ENCODE measurements at places on chromosomes 5 and 9. TPM values are rescaled to one million over a fixed set of nuclear protein-coding genes. Genes with fewer than 3 reads are reported as not detected.

- no peak for DNase-seq
Observed at GRCh38 chr5:143152445-143152844, 251.0 kb downstream of the NR3C1 start.

DNA sequence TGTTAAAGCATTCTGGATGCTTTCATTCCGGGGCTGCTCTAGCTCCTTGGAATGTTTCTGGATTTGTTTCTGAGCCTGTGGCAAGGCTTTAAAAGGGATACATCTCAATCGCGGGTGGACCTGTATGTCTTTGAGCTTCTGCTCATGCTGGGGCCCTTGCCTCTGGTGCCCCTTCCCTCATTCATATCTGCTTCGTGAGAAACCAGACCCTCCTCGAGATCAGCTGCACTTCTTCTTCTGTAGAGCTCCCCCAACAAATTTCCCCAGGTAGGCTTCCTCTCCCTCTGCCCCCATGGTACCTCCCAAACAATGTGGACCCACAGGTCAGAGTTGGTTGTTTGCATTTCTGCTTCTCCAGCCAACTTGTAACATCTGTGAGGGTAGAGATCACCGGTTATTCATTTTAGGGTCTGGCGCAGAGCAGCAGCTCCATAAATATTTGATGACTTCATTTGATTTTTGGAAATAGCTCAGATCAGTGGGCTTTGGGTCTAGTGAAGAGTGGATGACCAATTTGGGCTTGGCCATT lies 6.6 kb downstream of the ZNF618 start:
- no peak for DNase-seq

RASEF gene
- 2.0 TPM for total RNA-seq

GRCh38 chr5:65441800-65442199 lies 39.9 kb downstream of the ADAMTS6 start:
- no peak for DNase-seq

CDH6 gene
- not detected for total RNA-seq

LRRC19 gene
- total RNA-seq: not detected

- DNase-seq: no peak
Observed at GRCh38 chr5:136836093-136836492, 470.7 kb upstream of the TRPC7 start.

DNA sequence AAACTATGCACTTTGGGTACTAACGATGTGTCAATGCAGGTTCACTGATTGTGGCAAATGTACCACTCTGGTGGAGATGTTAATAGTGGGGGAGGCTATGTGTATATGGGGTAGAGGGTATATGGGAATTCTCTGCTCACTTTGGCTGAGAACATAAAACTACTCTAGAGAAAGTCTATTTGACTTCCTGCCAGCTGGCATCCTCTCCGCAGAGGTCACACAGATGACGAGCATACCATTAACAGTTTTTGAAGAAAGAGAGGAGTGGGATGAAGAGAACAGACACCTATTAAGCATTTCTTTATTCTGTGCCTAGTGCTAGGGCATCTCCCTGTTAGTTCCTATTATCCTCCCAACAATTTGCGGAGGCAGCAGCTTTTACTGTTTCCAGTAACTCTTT lies 58.4 kb upstream of the TRIM32 start:
- DNase-seq: no peak

DNA sequence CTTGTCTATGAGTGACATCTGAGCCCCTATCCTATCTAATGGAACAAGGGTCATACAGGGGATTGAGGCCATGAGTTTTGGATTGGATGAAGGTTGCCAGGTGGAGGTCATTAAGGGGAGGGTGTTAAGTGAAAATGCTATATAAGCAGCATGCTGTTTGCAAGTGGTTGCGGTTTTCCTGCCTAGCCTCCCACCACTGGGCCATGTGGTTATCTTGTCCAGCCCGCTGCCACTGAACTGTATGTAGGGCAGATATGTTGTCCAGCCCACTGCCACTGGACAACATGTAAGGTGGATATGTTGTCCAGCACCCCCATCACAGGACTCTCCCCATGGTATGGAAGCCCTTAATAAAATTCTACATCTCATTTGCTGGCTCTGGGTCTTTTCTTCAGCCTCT lies 200.0 kb downstream of the FGF10 start:
- no peak for DNase-seq
